ENCODE measurements at places on chromosomes 6 and 20.

- no peak for DNase-seq
Observed at GRCh38 chr6:16967470-16967817, 134.4 kb upstream of the STMND1 start.

DNA sequence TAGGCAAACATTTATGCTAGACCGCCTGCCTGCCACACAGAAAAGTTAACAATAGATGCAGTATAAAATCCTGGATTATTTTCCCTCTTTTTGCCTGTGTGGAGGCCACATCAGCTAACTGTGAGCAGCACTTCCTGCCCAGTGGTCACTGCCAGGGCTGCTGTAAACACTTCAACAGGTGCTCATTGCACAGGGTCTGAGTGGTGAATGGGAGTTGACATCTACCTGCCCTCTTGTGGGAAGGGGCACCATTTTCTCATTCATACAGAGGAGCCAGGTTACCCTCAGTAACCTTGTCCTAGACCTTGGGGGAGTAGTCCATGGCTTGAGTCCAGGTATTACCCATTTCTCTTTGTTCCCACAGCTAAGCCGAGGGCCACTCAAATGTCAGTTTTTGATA lies 235.3 kb downstream of the TMEM242 start:
- DNase-seq: no peak

DNA sequence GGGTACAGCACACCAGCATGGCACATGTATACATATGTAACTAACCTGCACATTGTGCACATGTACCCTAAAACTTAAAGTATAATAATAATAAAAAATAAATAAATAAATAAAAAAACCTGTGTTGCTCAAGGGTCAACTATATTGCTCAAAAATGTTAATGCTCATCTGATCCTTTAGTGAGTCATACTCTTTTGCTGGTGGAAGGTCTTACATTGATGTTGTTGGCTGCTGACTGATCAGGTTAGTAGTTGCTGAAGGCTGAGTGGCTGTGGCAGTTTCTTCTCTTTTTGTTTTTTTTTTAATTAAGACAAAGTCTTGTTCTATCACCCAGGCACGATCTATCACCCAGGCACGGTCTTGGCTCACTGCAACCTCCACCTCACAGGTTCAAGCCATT lies 29.6 kb upstream of the SMIM26 start:
- DNase-seq: no peak

GRCh38 chr6:15800841-15801617 lies 138.2 kb upstream of the DTNBP1 start:
- DNase-seq: no peak

GRCh38 chr6:166563805-166564204 lies 22.7 kb downstream of the RAMACL start:
- no peak for DNase-seq

DNA sequence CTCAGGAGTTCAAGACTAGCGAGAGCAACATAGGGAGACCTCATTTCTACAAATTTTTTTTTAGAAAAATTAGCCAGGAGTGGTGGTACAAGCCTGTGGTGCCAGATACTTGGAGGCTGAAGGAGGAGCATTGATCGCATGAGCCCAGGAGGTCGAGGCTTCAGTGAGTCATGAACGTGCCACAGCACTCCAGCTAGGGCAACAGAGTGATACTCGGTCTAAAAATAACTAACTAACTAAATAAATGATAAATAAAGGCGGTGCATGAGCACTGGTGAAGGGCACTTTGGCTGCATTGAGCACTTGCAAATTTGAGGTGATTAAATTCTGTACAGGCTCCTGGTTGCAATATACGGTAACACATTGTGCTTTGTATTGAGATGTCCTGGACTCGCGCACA lies 13.5 kb downstream of the HLA-A start:
- DNase-seq: no peak

DNA sequence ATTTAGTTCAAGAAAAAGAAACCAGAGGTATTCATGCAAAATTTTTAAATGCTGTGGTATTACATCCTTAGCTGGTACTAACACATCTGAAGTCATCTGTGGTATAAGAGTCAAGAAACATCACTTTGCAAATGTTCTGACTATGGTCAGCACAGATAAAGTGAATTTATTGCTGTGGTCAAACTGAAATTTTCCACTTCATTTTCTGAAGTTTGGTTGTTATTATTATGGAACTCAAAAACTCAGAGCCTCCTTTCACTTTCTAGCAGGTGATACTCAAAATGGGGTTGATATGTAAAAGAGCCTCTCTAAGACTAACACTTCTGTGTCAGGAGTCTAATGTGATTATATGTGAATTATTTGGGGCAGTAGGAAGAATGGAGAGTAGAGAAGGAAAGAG lies 257.8 kb downstream of the RNGTT start:
- DNase-seq: no peak

GRCh38 chr6:142336787-142337186 lies 35.0 kb downstream of the ADGRG6 start:
- DNase-seq: no peak

GRCh38 chr6:36493319-36493718 lies 50.5 kb downstream of the KCTD20 start:
- DNase-seq: no peak

DNA sequence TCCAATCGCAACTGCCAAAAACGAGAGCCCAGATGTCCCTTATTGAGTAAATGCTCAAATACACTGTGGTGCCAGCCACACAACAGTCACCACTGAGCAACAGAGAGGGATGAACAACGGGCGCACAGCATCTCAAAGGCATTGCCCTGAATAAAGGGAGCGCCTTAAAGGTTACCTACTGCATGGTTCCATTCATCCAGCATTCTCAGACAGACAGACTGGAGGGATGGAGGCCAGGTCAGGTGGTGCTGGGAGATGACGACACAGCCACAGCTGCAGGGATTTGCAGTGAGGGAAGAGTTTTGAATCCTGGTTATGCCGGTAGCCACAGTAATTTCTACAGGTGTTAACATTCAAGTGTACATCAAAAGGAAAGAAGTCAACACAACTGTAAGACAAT lies 615.5 kb upstream of the AGPAT4 start:
- DNase-seq: no peak

DNA sequence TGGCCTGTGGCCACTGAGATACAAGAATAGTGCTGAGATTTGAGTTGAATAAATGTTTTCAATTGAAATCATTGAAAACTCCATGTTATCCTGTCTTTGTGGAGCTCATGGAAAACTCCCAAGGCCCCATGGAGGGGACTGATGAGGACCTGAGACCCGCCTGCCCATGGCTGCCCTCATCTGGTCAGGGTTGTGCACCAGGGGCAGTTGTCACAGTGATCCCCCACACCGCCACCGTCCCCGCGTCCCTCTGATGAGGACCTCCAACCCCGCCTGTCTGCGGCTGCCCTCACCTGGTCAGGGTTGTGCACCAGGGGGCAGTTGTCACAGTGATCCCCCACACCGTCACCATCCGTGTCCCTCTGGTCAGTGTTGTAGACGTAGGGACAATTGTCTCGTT lies 27.8 kb downstream of the THBS2 start:
- DNase-seq: no peak

DNA sequence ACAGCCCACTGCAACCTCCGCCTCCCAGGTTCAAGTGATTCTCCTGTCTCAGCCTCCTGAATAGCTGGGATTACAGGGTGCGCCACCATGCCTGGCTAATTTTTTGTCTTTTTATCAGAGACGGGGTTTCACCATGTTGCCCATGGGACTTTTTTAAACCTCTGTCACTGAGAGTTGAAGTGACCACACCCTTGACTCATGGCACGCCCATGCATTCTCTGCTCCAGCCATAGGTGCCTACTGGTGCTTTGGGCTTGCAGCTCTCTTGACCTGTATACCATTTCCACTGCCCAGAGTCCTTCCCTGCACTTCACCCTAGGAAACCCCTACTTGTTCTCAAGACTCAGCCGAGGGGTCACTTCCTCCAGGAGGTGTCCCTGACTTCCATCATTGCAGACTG lies 2.4 kb upstream of the SCRT2 start:
- no peak for DNase-seq

DNA sequence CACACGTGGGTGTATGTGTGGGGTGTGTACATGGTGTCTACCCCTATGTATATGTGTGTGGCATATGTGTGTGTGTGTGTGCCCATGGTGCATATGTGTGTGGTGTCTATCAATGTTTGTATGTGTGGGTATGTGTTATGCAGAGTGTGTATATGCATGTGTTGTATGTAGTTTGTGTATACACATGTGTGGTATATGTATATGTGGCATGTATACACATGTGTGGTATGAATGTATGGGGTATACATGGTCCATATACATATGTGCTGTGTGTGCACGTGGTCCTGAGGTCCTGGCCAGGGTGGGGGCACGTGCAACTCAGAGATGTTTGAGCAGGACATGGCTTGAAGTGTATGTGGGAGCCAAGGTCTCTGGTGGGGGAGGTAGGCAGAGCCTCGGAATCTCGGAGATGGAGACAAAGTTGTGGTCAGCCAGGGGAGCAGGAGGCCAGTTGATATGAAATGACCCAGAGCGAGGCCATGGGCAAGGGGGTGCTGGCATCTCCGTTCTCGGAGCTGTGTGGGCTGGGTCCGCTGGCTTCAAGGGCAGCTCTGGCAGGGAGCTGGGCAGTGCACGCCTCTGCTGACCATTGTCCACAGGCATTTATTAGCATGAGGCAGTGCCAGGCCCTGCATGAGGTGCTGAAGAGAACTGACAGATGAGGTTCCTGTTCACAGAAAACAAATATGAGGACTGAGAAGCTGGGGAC lies 276.2 kb upstream of the CHD6 start:
- DNase-seq: no peak

DNA sequence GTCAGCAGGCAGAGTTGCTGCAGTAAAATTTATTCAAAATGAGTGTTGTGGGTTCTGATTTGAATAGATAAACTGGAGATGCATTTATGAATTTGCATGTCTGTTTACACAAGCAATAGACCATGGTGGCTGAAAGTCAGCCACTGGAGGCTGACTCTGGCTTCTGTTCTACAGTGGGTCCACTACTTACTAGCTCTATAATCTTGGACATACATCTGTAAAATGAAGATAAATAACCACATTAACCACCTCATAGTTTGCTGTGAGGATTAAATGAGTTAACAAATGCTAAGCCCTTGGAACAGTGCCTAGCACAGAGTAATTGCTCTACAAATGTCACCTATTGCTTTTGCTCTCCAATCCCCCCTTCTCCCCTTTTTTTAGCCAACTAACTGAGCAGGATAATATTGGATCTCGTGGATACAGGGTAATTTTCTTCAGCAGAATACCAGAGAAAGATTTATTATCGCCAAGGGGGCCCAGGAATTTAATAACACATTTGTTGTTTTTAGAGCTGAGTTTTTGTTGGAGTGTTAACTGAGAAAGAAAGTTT lies 1.4 kb upstream of the PM20D2 start:
- no peak for DNase-seq

GRCh38 chr6:170011204-170012036 lies 260.0 kb downstream of the ERMARD start:
- no peak for DNase-seq

DNA sequence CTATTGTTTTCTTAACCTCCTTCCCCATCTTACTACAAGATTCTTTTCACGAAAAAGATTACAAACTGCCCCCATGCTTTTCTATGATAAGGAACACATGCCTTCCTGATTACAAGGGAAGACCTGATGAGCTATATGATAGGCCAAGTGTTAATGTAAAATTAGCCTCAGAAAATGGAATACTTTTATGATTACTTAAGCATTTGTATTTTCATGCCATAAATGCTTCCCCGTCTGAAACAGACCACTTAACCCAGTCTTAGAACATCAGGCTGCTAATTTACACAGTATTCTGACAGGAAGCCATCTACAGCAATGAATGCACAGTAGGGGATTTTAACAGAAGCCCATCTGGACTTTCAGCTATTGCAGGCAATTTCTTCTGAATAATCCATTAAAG lies 274.9 kb downstream of the HAO1 start:
- DNase-seq: no peak

DNA sequence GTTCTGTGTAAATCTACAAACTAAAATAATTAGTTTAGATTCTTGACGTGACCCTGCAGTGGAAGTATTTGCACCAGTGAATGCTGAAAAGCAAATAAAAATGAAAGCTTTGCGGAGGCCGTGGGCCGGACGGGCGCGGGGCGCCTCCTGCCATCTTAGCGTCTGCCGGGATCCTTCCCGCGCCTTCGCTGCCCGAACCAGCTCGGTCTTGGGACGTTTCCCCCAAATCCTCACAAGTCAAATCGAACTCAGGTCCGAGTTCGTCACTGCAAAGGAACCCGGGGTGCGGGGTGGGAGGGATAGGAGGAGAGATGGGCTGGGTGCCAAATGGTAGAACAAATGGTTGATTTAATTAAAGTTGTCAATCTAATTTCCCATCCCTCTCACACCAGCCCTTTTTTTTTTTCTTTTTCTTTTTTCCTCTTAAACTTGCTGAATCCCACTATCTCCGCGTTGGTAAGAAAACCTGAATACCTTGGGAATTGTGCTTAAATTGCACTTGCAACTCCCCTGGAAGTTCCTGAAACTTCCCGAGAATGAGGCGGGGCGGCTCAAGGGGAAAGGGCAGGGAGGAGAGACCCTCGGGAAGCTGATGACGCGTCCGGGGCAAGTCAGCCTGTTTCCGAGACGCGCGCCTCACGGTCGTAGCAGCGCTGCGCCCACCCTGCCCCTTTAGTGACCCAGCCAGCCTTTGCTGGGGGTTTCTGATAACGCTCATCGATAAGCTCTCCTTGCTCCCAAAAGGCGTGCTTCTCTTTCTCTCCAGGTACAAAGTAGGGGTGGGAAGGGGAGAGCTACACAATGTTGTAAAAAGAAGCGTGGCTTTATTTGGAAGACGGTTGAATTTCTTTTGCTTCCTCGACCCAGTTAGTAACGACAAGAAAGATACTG lies 1.8 kb downstream of the GJA1 start:
- no peak for DNase-seq

GRCh38 chr6:118260833-118261232 lies 287.3 kb upstream of the PLN start:
- no peak for DNase-seq

- no peak for DNase-seq
Observed at GRCh38 chr6:81766482-81767069, 14.1 kb upstream of the TENT5A start.

DNA sequence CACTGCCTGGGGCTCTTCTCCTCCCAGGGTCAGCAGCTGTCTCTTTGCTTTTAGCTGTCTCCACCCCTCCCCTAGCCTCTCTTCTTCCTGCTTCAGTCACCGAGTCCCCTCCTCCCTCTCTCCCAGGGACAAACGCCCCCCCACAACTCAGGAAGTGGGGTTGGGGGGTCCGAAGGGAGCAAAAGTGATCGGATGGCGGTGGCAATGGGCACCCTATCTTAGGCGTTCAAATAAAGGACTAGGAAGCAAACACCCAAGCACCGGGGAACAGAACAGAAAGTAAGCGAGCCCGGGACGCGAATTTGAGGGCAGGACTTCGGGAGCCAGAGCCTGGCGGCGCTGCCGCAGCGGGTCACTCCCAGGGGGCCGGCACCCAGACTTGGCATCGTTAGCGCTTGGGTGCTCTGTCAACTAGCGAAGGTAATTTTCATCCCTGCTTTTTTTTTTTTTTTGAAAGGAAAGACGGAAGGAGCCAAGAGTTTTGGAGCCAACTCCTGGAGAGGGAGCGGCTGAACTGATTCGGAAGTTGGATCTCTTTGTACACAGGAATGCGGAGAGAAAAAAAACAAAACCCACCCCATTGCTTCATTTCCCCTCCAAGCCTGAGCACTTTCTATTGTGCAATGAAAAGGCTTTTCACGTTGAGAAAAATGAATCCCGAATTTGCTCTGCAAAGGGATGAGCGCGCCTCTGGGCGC lies 815 bp upstream of the ITPR3 start:
- peak; percentile 31 for DNase-seq

- no peak for DNase-seq
Observed at GRCh38 chr20:17761604-17762003, 61.8 kb downstream of the BANF2 start.

- no peak for DNase-seq
Observed at GRCh38 chr6:45222380-45222779, 105.8 kb upstream of the RUNX2 start.

GRCh38 chr6:168232528-168232927 lies 87.0 kb downstream of the DACT2 start:
- DNase-seq: no peak
